ENCODE measurements at places on chromosomes 2 and 18.

GRCh38 chr2:148812306-148812705 lies 62.7 kb upstream of the KIF5C start:
- no peak for DNase-seq

GRCh38 chr2:110905217-110905616 lies 172.8 kb downstream of the ACOXL start:
- DNase-seq = no peak

DNA sequence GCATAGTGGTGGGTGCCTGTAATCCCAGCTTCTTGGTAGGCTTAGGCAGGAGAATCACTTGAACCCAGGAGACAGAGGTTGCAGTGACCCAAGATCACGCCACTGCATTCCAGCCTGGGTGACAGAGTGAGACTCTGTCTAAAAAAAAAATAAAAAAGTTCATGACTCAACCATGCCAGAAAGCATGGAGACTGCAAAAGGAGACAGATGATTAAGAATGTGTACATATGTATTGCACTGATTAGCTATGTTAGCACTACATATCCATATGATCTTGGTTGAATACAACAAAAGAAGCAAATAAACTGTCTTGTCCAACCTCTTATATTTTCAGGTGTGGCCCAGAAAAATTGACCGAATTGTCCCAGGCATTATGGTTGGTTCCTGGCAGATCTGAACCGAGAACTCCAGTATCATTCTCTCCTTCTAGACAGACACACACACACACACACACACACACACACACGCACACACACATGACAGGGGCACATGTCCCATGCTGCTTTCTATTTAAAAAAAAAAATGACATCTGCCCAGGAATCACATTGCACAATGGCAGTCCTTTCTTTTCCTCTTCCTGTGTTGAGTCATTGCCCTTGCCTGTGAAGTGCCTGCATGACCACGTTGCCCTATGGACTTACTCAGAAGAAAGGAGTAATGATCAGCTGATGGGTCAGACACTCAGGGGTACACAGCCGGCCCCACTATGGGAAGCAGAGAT lies 65.6 kb downstream of the MYCN start:
- no peak for DNase-seq

- DNase-seq = no peak
These were observed 204.7 kb upstream of the PID1 start for GRCh38 chr2:229475778-229476177.

DNA sequence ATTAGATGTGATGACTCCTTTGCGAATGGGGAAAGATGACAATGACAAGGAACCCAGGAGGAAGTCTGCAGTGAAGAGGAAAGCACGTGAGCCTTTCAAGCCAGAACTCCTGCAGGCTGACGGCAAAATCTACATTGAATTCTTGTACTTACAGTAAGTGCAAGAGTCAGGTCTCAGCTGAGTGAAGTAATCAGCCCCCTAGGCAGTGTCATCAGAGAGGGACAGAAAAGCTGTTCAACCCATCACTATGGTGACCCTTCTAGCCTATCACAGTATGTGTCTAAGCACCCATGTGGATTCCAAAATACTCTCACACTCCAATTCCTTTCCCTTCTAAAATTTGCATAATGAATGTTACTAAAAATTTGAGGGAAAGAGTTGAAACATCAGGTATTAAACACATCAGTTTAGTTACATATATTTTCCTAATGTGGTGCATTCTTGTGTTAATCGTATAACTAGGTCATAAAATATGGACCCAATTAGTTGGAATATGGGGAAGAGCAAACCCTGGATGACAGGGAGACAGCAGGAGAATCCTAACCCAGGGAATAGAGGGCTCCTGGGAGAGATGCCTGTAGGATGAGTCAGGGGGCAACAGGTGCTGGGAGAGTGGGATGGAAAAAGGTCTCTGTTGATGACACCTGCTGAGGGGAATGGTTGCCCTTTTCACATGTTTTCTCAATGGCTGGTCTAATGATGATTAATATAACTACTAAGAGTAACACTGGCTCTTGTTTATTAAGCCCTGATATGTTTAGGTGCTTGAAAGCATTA lies 39.5 kb downstream of the VWC2L start:
- DNase-seq = no peak

All from activated CD8-positive, alpha-beta memory T cell treated with anti-CD3 and anti-CD28 coated beads, Interleukin-2, amount 50 U/mL, for 4 hours (primary cell).